ENCODE measurements at places on chromosomes 1 and 21.

DNA sequence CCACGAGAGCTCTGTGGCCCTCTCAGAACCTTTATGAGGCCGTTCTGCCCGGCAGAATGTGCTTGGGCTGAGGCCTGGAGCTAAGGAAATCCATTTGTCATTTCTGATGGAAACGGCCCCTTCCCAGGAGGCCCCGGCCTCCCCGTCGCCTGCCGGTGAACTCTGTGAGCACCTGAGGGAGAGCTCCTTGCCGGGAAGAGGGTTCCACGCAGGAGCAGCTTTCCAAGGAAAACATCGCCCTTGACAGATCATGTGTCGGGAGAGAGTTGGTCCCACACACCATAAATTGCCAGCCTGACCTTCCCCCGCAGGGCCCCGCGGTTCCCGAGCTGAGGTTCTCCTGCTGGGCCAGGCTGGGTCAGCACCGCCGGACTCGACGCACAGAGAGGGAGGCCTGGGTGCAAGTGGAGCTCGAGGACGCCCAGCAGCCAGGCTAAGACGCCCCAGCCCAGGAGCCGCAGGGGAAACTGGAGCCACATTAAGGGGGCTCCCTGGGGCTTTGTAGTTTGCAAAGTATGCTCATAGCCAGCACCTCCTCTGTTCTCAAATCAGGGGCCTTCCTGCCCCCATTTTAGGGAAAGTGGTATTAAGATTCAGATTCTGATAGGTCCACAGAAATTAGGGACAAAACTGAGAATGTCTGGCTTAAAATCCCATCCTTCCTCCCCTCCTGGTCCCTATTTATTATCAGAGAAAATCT, 239.5 kb downstream of the FOXD2 start:
- no peak for DNase-seq

GRCh38 chr1:180791806-180792205, 120.9 kb upstream of the KIAA1614 start:
- no peak for DNase-seq

DNA sequence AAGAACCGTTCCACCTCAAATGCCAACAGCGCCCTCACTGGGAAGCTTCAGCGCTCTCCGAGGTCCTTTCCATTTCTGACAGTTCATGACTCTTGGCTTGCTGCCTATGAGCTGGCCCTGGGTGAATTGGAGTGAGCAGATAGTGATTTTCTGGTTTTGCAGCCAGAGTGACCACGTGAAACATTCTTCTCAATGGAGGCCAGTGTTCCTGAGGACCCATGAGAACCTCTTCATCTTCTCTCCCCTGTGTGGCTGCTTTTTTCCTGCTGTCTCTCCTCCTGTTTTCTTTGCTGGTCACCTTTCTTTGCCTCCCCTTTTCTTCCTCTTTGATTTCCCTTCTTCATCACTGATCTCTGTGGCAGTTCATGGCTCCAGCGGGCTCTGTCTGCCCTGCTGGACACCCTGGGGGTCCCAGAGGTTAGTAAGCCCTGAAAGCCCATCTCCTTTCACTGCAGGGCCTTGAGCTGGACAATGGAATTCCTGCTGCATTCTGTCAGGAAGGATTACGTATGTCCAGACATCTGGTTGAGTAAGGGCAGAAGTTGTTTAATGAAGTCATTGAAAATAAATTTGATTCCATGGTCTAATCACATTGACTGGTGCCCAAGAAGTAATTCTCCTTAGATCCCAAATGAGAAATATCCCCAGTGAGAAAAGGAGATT, 29.9 kb downstream of the VASH2 start:
- DNase-seq: peak; percentile 23

DNA sequence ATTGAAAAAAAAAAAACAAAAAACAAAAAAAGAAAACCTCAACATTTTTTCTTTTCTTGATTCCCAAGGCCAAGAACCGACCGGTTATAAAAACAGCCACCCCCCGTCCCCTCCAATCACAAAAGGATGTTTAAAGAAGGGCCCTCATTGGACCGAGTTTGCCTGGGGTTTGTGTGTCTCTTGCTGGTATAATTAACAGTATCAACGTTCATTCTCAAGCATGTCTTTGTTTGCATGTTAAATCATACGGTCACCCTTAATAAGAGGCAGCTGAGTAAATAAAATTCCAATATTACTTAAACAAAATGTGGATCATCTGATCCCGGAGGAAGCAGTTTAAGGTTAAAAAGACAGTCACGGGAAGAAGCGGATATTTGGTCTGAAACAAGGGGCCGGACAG, 201.1 kb downstream of the PRDM2 start:
- DNase-seq: no peak

GRCh38 chr1:200379432-200379757, 30.4 kb downstream of the ZNF281 start:
- DNase-seq: no peak

DNA sequence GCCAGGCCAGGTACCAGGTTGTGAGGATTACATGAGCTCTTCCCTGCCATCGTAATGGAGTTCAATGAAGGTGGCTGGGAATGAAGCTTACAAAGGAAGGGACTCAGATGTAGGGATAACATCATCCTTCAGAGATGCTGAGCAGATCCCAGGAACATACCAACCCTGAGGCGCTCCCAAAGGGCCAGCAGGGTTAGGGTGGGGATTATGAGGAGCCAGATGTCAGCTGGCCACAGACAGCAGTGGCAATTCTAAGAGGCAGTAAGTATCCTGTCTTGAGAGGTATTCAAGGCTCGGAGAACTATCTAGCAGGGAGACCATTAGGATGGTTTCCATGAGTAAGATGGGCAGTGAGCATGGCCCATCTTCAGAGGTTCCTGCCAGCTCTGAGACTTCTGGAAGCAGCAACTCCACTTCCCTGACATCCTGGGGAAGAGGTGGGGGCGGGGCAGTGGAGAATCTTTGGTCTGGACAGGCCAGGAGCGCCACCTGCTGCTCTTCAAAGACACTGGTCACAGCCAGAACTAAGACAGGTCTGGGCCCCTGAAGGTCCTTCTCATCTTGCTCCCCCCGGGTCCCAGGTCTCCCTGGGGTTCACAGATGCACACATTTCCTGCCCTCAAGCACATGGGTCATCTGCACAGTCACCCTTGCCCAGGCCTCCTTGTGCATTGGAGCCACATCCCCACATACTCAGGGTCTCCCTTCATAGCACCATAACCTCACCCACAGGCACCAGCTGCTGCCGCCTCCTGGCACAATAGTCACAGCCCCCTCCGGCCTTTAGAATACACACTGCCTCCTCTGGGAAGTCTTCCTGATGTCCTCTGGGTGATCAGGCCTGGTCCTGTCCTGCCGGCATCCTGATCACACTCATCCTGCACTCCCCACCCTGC, 2.7 kb upstream of the SDC3 start:
- DNase-seq: peak; percentile 94

DNA sequence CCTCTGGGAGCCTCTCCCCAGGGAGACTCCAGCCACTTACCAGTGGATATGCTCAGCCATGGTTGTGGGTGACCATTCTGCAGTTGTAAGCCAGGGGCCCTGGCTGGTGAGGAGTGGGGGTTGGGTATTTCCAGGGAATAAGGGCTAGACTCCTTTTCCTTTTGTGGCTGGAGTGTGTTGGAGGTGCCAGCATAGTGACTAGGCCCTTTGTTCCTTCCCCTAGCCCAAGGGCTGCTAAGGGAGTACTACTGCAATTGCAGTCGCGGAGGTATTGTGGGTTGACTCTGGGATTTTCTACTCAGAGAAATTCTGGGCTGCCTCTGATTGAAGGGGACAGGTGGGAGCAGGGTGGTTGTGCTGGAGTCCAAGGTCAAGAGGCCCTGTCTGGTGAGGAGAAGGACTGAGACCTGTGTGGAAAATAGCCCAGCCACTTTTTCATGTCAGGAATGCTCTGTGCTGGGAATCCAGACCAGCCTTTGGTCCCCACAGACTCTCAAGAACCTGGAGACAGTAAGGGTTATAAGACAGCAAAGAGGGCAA, 43.1 kb downstream of the MROH9 start:
- DNase-seq: no peak

DNA sequence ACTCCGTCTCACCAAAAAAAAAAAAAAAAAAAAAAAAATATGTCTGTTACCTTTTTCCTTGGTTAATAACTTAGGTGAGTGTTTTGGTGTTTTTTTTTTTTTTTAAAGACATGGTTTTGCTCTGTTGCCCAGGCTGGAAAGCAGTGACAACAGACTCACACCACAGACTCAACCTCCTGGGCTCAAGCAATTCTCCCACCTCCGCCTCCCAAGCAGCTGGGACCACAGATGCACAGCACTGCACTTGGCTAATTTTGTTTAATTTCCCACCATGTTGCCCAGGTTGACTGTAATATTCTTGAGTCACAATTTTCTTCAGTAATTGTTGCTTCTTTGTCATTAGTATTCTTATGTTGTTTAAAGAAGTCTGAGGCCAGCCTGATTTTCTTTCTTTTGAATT, 149.2 kb upstream of the SYT6 start:
- DNase-seq: no peak

DNA sequence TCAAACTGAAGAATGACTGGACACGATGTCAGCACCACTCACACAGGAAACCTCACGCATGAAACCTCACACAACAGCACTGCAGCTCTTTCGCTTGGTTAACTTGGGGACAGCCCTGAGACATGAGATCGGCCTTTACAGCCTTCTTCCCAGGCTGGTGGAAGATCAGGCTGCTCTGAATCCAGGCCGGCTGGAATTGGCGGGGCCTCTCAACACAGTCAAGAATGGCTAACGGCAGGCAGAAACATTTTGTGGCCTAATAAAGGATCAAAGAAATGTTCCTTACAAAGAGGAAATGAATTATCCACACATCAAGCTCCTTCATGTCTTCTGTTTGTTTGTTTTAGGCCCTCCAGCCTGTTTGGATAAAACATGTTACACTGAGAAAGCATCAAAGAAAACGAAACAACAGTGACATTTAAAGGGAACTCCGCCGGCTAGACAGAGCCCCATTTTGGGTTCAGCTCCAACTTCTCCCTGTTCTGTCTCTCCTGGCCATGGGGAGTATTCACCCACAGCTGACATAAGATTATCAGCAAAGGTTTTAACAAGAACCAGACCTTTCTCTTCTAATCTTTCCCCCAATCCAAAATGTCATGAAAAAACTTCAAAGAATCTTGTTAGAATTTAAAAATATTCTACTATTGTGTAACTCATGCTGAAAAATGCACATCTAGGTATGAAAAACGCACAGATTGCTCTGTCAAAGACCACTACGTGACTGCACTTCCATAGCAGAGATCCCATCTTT, 131.2 kb downstream of the SLC45A1 start:
- no peak for DNase-seq

DNA sequence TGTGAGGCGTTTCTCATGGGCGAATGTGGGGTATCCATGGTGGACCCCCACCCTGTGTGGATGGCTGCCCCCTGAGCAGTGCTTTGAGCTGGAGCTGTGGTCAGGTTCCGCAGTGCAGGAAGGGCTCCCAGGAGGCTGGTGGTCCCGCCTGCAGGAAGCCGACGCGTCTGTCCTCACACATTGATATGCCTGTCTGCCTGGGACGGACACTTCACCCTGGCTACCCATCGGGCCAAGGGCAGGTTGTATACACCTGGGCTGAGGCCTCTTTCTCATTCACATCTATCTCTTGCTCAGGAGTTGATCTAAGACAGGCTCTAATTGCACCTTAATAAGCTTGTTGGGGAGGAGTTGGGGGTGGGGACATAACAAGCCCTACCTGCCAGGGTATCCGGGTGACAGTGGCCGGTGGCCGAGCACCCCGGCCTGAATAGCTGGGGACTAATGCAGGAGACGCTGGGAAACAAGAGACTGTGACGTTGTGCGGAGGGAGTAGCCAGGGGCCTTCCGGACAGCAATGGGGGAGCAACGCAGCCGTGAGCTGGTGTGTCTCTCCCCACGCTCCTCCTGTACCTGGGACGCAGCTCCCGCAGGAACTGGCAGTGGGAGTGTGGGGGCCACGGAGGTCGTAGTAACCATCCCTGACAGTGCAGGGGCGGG, 21.7 kb downstream of the PDXK start:
- peak; percentile 63 for DNase-seq

DNA sequence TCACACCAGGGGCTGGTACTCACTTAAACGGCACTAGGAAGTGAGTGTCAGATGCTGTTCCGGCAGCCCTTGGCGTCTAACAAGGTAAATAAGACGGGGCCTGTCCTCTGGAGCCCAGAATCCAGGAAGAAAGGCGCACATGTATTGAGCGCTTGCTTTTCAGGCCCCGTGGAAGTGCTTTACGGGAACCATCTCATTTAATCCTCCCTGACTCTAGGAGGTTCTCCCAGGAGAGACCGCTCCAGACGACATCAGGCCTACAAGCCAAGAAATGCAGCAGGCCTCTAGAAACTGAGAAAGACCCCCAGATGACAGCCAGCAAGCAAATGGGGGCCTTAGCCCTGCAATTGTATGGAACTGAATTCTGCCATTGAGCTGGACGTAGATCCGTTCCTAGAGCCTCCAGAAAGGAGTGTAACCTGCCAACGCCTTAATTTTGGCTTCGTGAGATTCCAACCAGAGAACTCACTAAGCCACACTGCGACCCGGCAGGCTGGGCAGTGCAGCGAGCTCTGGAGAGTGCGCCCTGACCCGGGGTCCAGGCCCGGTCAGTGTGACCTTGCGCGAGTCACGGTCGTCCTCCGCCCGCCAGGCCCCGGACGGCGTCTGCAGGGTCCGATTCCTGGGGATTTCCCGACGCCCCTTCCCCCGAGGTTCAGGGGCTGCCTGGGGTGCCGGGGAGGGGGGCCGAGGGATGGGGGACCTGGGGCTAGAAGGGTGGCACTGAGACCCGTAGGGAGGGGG, 532 bp upstream of the MANEAL start:
- peak; percentile 15 for DNase-seq

DNA sequence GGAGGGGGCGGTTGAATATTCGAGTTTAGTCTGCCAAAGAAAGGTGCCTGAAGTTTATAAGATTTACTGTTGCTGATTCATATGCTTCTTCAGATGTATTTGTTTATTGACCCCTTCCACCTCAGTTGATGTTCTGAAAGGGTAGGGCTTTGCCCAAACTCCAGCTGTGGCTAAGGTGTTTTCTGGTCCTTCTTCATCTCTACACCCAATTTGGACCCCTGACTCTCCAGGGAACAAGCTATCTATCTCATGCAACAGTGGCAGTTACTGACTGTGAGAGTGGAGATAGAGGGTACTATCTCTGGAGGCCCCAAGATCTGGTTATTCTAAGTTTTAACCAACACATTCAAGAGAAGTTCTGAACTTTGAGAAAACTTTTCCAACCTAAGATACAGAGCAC, 12.6 kb upstream of the ALG14 start:
- no peak for DNase-seq

DNA sequence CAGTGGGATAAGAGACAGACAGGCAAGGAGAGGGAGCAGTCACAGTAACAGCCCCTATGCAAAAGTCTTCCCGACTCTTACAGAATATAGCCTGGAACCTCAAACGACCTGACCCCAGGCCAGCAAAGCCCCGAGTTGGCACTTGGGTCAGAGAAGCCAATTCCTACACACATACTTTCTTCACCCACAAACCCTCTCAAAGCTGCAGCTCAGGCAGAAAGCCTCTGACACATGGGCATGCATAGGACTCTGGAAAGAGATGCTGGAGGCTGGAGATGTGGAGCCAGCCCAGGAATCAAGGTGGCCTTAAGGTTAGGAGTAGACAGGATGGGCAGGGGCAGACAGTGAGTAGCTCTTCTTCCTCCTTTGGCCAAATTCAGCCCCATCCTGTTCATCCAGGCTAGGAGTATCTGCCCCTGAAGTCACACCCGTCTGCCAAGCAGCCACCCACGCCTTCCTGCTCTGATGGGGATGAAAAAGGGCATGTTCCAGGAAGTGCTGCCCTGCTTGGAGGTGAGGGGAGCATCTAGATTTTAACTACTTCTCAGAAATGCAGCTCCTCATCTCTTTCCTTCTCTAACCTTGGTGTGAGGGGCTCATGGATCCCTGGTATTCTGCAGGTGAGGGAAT, 7.8 kb downstream of the SLC41A1 start:
- no peak for DNase-seq
